ENCODE measurements at places on chromosomes 6 and 20.

- DNase-seq: no peak
These were observed 56.5 kb upstream of the CCN2 start for GRCh38 chr6:132007474-132008190.

- DNase-seq: no peak
These were observed 12.4 kb upstream of the SPDEF start for GRCh38 chr6:34568341-34569201.

DNA sequence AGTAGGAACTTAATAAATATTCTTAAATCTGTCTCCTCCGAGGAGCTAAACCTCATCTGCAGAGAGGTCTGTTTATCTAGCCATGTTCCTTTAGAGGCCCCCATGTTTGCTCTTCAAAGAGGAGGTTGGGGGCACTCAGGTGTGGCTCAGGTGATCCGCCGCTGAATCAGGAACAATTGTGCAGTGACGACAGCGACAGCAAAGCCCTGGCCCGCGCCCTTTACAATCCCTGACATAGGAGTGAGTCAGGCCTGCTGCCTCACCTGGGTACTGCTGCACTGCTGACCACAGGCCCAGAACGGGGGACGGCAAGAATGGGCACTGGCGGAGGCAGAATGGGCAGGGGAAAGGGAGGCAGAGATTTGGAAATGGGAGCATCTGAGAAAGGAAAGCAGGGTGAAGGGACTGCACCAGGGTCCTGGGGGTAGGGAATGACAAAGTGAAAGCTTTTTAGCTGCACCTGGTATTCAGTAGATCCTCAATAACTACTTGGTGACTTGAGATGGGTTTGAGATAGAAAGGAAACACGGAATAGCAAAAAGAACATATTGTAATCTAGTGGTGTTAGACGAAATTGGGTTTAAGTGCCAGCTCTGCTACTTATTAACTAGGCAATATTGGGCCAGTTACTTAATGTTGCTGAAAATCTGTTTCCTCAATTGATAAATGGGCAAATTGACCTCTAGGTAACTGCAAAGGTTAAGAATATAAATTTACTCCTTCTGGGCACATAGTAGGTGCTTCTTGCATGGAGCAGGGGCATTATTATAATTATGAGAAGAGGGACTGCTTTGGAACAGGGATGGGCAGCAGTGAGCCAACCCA lies 5.4 kb upstream of the IER3 start:
- no peak for DNase-seq

- DNase-seq: no peak
These were observed 111.0 kb downstream of the SOBP start for GRCh38 chr6:107600936-107601335.

DNA sequence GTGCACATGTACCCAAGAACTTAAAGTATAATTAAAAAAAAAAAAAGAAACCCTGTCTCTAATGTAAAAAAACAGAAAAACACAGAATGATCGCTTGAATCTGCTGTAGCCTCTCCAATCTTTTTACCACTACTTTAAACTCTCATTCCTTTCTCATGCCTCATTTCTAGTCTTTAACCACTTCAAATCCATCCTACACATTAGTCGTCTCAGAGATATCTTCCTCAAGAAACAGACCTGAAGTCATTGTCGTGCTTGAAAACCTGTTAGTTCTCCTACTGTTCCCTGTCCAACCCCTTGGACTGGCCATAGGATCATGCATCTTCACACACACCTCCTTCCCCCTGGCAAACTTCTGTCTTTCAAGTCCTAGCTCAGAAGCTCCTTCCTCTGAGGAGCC lies 112.1 kb upstream of the BCLAF1 start:
- no peak for DNase-seq

GRCh38 chr6:56347526-56347925 lies 100.1 kb upstream of the COL21A1 start:
- no peak for DNase-seq

GRCh38 chr6:106560996-106561685 lies 68.2 kb downstream of the RTN4IP1 start:
- no peak for DNase-seq

GRCh38 chr6:25369036-25369432 lies 89.9 kb downstream of the CARMIL1 start:
- no peak for DNase-seq

DNA sequence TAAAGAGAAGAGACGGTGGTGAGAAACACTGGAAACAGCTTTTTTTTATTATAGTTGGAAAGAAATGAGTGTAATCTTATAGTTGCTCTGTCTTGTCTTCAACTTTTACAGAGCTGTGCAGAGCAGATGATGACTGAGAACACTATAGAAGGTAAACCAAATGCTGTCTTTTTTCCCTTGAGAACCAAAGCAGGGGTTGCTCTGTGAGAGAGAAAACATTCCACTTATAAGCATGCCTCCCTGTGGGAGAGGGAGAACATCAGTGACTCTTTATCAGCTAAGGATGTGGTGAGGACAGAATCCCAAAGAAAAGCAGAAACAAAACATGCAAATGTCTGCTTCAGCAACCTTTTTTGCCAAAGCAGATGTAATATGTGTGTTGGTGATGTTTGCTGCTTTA lies 179.3 kb upstream of the HDDC2 start:
- no peak for DNase-seq

GRCh38 chr6:129801909-129802308 lies 59.2 kb downstream of the TMEM244 start:
- no peak for DNase-seq

DNA sequence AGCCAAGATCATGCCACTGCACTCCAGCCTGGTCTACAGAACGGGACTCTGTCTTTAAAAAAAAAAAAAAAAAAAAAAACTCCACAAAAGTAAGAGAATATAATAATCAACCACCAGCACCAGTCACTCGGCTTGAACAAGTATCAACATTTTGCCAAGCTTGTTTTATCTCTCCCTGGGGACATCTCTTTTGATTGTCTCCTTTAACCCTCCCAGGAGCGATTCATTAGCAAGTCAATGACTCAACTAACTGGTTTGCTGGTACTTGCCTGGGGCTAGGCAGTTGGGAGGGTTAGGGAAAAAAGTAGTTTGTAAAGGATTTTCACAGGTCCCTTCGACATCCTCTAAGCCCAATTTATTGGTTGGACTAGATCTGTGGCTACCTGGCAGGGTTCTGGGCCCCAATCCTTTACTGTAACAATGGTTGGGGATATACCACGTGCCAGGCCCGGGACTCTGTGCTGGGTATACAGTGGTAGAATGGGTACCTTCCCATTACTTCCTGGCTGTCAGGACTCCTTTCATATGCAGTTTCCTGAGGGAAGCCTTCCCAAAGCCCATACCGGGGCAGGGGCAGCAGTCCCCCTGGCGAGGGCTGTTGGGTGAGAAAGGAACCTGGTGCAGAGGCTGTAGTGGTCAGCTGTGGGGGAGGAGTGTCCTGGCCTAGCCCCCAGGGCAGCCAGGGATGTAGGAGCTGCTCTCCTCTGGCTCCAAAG lies 12.2 kb downstream of the TGIF2 start:
- DNase-seq: no peak

DNA sequence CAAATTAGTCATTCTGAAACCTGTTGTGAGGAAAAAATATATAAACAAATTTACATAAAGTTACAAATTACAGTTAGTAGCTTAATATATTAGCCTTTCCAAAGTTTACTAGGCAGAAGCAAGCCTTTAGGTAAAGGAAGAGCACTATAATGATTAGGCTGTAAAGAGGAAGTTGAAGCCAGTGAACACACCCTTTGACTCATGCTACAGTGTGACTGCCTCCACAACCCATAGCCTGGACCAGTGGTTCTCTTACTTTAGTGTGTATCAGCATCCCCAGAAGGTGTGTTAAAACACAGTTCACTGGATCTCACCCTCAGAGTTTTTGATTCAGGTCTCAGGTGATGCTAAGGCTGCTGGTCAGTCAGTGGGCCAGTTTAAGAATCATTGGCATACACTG lies 91.4 kb upstream of the DEFB112 start:
- DNase-seq: no peak

DNA sequence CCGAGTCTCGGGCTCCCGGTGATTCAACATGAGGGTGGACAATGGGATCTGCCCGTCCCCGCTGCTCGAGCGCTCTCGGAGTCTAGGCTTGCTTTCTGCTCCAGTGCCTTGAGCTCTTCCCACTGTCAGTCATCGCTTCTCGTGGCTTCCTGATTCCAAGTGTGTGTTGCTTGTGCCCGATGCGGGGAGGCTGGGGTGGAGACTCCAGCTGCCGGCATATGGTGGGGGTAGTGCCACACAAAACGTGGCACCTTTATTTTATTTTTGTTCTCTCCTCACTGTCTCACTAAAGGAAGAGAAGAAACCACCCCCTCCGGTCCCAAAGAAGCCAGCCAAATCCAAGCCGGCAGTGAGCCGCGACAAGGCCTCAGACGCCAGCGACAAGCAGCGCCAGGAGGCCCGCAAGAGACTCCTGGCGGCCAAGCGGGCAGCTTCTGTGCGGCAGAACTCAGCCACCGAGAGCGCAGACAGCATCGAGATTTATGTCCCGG lies 14.8 kb upstream of the MYL9 start:
- no peak for DNase-seq

DNA sequence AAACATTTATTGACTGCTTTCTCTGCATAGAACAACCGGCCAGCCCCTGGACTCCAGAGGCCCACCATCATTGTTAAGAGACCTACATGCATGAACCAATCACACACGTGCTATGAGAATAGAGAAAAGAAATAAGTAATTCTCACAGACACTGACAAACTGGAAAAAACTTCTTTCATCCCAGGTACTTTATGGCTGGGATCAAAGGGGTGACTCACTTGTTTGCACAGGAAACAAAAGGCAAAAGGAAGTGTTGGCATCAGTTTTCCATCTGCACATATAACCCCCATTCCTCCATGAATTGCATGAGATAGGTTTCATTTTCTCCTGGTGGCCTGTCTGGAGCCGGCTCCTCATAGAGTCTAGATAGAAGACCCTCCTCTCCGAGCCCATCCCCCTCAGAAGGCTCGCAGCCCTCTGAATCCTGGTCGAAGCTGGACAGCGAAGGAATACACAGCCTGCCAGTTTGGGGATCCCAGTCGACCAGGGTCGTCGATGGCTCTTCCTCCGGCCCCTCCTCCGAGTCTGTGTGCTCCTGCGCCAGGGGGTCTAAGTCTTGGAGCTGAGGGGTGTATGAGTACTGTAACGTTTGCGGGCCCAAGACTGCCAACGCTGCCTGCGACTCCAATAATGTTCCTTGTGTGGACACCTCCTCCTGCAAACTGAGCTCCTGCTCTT lies 43.3 kb downstream of the IL20RA start:
- no peak for DNase-seq

DNA sequence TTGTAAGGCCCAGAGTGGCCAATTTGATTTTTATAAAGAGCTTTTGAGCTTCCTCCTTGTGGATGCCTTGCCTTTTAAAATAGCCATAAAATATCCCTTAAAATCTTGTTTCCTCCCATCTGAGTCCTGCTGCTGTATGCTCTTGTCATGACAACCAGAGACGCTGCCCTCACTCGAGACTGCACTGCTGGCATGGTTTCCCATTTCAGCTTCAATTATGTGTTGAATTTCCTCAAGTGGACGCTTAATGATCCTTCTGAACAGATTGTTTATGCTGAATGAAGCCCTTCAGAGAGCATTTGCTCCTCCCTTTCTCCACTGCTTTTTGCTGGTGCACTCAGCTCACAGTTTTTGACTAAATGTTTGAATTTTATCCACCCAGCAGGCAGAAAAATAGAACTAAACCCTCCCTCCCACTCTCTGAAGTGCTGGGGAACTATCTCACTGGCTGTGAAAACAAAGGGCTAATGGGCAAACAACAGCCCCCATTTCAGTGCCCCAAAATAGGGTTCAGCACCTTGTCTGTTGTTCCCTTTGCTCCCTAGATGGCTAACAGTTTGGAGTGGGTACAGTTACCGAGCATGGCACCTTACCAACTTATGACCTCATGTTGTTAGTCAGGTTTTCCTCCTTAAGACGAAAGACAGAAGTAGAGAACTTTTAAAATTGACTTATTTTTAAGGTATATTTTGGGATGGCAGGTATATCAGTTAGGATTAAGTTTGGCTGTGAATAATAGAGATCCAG lies 45.5 kb upstream of the RNF8 start:
- no peak for DNase-seq

DNA sequence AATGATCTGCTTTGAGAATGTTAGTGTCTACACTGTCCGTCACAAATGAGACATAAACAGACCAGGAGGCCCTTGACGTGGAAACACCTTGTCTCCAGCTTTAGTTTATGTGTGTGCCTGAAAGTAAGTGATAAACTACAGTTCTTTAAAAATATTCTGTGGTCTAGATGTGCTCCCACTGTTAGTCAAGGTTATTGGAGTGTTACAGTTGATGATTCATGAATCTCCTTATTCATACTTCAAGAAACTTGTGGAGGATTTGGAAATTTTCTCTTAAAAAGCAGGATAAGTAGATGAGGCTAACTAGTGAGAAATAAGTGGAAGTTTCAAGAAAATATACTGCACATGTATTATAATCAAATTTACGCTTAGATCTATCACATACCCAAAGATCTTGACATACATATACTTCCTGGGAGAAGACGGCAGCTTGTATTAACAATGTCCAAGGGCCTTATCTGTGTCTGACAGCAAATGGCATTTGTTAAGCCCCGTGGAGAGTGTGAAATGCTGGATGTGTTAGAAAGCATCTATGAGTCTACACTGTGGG lies 90.5 kb upstream of the MBOAT1 start:
- no peak for DNase-seq

DNA sequence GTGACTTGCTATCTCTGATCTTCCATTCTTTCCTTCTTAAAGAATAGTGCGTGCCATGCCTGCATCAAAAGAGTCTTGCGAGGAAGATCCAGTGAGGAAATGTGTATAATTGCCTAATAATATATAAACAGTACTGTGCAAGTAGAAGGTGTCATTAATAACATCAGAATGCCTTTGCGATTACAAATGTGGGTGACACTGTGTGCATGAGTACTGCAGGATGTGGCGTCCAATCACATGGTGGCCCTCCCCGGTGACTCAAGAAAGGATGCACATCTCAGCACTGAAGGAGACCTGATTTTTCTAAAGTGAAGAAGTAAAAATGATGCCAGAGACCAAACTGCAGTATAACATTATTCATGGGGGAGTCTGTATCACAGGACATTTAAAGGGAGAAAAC lies 107.5 kb upstream of the EDN1 start:
- no peak for DNase-seq

GRCh38 chr20:63035603-63036185 lies 28.9 kb upstream of the BHLHE23 start:
- DNase-seq: no peak

DNA sequence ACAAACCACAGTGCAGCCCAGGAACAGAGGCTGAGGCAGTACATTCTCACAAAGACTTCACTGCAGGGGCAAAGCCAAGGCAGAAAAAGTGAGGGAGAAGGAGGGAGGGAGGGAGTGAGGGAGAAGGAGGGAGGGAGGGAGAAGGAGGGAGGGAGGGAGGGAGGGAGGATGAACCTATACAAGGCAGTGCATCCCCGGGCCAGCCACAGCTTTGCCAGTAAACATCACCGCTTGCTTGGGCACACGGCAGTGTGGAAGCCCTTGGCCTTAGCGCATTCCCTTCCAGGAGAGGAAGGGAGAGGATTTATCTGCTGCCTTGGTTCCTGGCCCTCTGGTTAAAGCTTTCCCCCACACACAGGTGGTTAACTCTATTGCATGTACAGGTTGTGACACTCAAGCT lies 234.0 kb downstream of the PTPRT start:
- no peak for DNase-seq

GRCh38 chr6:56023829-56024228 lies 148.4 kb upstream of the BMP5 start:
- no peak for DNase-seq
